CD4-positive, alpha-beta memory T cell (primary cell): ENCODE measurements at places on chromosomes 16 and 17. TPM values are rescaled to one million over a fixed set of nuclear protein-coding genes. Genes with fewer than 3 reads are reported as not detected.
A peak's percentile ranks its signal among the peaks of the same experiment; 100 is the strongest.

NACA2 gene
- not detected for total RNA-seq

CDK3 gene
- 9.6 TPM for total RNA-seq

PDE6G gene
- total RNA-seq: 0.87 TPM

TEPSIN gene
- total RNA-seq: 111 TPM

- H3K4me1 ChIP-seq: no peaks in the 10 kb centered on the region
- H3K36me3 ChIP-seq: no peaks in the 10 kb centered on the region
- H3K4me3 ChIP-seq: no peak overlapping the region
- no peaks in the 10 kb centered on the region for H3K27me3 ChIP-seq
Observed at GRCh38 chr16:17499223-17499902, 28.6 kb upstream of the XYLT1 start.

GRCh38 chr17:78764871-78765270 is 17.2 kb downstream of the CYTH1 start:
- H3K27me3 ChIP-seq: no peaks in the 10 kb centered on the region
- no peaks in the 10 kb centered on the region for H3K36me3 ChIP-seq

GRCh38 chr16:48555155-48555554 is 54.8 kb downstream of the N4BP1 start:
- peaks cover 4% of the 10 kb centered on the region for H3K36me3 ChIP-seq
- peaks cover 53% of the 10 kb centered on the region for H3K4me1 ChIP-seq

DNA sequence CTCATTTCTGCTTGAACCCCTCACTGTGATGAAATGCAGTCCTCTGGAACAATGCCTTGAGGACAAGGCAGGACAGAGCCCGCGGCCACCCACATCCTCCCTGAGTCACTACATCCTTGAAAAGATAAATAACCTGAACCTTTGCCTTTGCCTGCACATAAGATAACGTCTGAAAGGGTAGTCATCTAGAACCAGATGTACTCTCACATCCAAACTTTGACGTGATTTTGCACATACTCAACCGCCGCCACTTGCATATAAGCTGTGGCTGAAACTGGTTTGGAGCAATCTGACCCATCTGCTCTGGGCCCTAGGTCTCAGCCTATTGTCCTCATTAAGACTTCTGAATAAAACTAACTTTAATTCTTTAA is 252.1 kb downstream of the PHKB start:
- no peak overlapping the region for H3K27ac ChIP-seq

GRCh38 chr16:65681406-65681805 is 559.5 kb upstream of the CDH11 start:
- no peaks in the 10 kb centered on the region for H3K27me3 ChIP-seq
- no peak for DNase-seq
- no peaks in the 10 kb centered on the region for H3K36me3 ChIP-seq
- no peak overlapping the region for H3K4me3 ChIP-seq
- no peaks in the 10 kb centered on the region for H3K4me1 ChIP-seq

GRCh38 chr17:42548070-42548837 is 4.5 kb upstream of the HSD17B1 start:
- peak; percentile 79 for DNase-seq
- H3K4me1 ChIP-seq: peaks cover 7% of the 10 kb centered on the region
- peak overlapping the region; percentile 45 for H3K4me3 ChIP-seq
- no peaks in the 10 kb centered on the region for H3K27me3 ChIP-seq
- no peaks in the 10 kb centered on the region for H3K36me3 ChIP-seq

DNA sequence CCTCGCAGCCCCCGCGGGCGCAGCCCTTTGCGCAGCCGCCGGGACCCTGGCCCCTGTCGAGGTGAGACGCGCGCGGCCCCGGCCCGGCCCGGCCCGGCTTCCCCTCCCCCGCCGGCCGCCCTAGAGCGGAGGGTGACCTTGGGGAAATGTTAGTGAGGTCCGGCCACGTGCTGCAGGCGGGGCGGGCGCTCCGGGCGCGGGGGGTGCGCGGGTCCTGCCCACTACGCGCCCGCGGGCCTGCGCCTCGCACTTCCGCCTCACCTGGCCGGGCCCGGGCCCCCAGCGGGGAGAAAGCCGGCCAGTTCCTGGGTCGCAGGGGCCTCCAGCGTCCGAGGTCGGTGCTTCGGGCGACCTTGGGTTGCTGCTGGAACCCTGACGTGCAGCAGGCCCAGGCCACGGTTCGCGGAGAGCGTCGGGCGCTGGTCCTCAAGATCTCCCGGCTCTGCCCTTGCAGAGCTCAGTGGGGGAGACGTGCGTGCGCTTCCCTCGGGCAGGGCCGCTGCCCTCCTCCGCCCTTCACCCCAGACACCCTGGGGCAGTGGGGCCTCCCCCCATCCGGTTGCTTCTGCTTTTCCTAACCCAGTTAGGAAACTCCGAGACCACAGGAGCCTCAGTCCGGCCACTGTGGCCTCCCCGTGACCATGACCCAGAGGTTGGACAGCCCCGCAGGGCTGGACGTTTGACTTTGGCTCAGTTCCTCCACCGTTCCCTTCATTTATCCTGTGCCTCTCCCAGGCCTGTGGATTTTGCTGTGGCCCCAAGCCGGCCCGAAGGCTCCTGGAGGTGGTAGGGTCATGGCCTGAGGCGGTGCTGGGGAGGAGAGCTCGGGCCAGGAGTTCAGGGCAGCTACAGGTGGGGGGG is 791 bp downstream of the MCRIP2 start:
- H3K4me3 ChIP-seq: peak overlapping the region; percentile 45
- H3K4me1 ChIP-seq: peaks cover 20% of the 10 kb centered on the region
- DNase-seq: peak; percentile 23
- H3K36me3 ChIP-seq: no peaks in the 10 kb centered on the region
- no peak overlapping the region for H3K27ac ChIP-seq

GRCh38 chr17:82559566-82560251 is 40.2 kb downstream of the FOXK2 start:
- no peak overlapping the region for H3K4me3 ChIP-seq
- no peaks in the 10 kb centered on the region for H3K27me3 ChIP-seq
- H3K36me3 ChIP-seq: peaks cover under 1% of the 10 kb centered on the region
- no peak for DNase-seq
